ENCODE measurements at places on chromosomes 3 and 15.

DNA sequence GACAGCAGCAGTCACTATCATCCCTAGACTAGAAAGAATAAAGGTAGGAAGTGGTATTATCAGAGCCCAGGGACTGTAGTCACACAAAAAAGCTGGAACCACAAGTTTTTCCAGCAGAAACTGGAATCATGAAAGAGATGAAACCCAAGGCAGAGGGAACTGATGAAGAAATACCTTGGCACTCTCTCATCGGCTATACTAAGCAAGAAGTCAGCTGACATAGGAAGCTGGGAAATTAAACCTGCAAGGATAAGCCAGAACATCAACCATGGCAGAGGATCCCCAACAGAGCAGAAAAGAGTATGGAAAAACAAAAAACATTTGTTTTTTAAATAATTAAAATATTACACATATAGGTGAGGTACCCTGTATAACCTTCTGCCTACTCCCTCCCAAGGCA is 86.5 kb downstream of the AQR start:
- DNase-seq, result no peak

GRCh38 chr15:93566762-93567161 is 477.8 kb upstream of the RGMA start:
- no peak for DNase-seq

- DNase-seq, result no peak
These were observed 8.4 kb downstream of the MED12L start for GRCh38 chr3:151093905-151094304.

- DNase-seq, result no peak
These were observed 25.1 kb downstream of the CNTN6 start for GRCh38 chr3:1117843-1118473.

All from activated T-cell treated with anti-CD3 and anti-CD28 coated beads for 1 hour (primary cell).